T follicular helper cell (primary cell): ENCODE measurements at places on chromosomes 7 and 10.

DNA sequence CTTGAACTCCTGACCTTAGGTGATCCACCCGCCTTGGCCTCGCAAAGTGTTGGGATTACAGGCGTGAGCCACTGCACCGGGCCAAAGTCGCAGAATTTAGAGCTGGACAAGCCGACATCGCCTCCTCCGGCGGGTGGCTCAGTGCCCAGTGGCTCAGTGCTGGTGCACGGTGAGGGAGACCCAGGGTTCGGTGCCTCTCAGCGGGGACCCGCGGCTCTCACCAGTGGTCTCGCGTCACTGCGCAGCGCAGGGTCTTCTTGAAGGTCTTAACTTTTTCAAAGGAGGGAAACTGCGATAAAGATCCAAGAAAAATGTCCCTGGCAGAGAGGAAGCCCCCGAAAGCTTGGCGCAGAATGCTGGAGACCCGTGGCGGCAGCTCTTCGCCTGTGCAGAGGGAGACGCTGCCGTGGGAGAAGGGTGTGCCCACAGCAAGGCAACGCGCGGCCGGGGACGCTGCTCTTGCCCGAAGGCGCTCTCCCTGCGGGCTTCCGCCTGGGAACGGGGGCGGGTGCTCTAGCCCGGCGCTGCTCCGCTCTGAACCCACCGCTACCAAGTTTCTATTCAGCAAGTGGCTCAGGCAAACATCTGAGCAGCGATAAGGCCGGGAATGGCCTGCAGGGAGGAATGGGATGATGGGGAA is 324.3 kb downstream of the DNAJB6 start:
- no peak for DNase-seq

DNA sequence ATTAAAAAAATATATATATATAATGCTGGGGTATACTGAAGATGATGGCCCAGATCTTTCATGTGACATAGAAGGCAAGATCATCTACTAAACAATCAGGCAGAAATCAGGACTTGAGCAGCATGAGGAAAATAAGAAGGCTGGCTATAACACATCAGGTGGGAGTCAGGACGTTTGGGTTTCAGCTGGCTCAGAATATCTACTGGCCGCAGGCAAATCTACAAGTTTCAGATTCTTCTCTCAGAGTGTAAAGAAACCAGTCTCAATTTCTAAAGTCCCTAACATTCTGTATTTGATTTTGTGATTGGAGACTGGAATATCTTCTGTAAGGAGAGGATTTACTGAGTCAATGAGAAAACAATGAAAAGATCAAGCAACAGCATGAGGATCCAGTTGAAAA is 37.7 kb upstream of the FAM3C start:
- DNase-seq: no peak

- DNase-seq: no peak
These were observed 23.2 kb downstream of the ELMO1 start for GRCh38 chr7:37425498-37425897.

- DNase-seq: no peak
These were observed 55.7 kb downstream of the GSDME start for GRCh38 chr7:24701261-24702235.

- no peak for DNase-seq
These were observed 50.6 kb downstream of the HIPK2 start for GRCh38 chr7:139727151-139727705.
